Globus pallidus (tissue), 1 donor: ENCODE measurements at places on chromosomes 12 and 14.

- no peak for DNase-seq
Observed at GRCh38 chr12:110105159-110105558, 19.0 kb upstream of the IFT81 start.

DNA sequence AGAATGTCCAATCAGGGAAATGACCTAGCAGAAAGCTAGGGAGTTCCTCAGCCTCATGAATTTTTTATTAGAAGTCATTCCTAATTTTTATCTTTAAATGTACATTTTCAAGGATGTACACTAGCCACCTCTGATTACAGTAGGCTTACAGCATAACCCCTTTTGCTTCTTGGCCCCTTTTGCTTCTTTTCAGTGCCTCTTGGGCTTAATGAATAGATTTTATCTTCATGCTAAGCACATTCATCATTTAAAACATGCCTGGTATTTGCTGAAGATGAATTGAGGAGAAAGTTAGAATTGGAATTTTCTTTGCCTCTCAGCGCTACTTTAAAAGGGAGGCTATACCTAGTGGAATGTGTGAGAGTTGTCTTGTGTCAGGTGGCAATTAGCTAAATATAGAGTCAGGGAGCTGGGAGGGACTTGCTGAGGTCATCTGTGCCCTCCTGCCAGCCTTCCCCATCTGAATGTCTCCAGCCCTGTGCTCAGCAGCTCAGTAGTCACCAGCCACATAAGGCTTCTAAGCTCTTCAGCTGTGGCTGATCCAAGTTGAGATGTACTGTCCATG is 132.1 kb downstream of the SAMD4A start:
- no peak for DNase-seq

- no peak for DNase-seq
Observed at GRCh38 chr14:103072595-103073366, 11.2 kb upstream of the LBHD2 start.

- no peak for DNase-seq
Observed at GRCh38 chr14:42729681-42730080, 1123.0 kb downstream of the LRFN5 start.

DNA sequence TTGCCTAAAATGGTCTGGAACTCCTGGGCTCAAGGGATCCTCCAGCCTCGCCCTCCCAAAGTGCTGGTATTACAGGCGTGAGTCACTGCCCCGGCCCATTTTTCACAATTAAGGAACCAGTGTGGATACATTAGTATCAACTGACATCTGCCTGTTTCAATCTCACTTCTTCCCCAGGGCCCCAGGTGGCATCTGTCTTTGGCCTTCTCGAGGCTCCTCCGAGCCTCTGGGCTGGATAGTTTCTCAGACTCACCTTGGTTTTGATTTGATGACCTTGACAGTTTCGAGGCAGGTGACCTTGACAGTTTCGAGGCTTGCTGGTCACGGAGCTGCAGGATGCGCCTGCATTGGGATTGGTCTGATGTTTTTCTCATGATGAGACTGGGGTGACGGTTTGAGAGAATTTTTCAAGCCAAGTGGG is 41.0 kb upstream of the NCOR2 start:
- DNase-seq = no peak

DNA sequence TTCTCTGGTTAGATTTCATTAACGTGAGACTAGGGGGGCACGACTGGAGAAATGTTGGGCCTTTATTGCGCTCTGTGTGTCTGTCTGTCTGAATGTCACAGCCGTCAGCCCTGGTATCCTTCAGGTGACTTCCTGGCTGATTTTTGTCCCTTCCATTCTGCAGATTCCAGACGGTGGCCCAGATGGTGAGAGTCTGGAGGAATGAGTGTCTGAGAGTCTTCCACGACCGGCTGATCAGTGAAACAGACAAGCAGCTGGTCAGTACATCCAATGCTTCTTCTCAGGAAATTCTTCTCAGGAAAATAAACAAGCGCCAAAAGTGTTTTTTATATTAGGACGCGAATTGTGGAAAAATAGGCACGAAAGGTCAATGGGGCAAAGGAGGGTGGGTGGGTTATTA is 93.5 kb downstream of the CCDC92 start:
- DNase-seq = no peak

GRCh38 chr12:71008616-71009015 is 88.1 kb upstream of the PTPRR start:
- no peak for DNase-seq

- no peak for DNase-seq
Observed at GRCh38 chr14:90665321-90666000, 150.8 kb downstream of the TTC7B start.

DNA sequence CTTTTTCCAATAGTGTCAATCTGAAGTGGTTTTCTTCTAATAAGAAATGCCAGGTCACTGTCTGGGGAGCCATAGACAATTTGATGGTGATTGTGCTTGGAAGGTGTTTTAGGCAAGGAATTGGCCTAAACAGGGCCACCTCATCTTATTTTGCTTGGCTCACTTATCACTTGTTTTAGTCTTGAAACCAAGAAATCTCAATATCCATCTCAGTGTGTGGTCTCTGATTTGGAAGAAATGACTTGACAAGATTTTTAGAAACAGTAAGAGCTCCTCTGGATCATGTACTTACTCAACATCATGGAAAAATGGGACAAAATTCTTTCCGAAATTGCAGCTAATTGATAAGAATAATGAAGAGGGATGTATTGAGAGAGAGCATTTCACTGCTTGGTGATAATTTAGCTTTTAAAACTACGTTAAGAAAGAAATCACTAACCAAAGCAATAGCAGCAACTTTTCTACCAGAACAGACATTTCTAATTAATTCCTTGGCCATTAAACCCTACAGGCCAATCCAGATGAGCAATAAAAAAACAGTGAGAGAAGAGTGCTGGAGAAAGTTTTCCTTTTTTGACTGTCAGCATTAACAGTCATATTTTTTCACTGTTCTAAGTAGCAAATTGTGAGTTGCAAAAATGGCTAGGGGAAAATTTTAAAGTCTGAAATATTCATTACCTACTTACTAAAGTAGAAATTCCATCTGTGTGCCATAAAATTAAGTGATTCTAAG is 157.3 kb downstream of the AEBP2 start:
- DNase-seq = no peak

DNA sequence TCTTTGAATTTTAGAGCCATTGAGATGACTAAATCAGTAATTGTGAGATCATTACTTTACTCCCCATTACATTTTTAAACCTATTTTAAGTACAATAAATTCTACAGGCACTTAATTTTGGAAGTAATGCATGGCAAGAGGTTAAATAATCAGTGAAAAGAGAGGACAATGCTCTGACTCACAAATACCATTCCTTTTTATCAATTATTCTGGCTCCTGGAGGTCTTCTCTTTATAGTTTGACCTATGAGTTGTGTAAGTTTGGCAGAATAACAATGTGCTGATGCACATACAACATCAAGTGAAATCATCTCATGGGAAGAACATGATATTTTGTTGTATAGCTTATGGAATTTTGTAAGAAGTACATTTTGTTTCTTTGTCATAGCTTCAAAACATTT is 166.7 kb downstream of the TMTC3 start:
- no peak for DNase-seq
